IPS DF 6.9 (cell line): ENCODE measurements at places on chromosomes 7 and 10.

GRCh38 chr7:83640240-83640639 is 8.7 kb downstream of the SEMA3E start:
- DNase-seq, result no peak

- no peak for DNase-seq
Measured at GRCh38 chr10:102268375-102268888, 23.1 kb downstream of the GBF1 start.

GRCh38 chr10:14062528-14063260 is 268.0 kb downstream of the FRMD4A start:
- no peak for DNase-seq

DNA sequence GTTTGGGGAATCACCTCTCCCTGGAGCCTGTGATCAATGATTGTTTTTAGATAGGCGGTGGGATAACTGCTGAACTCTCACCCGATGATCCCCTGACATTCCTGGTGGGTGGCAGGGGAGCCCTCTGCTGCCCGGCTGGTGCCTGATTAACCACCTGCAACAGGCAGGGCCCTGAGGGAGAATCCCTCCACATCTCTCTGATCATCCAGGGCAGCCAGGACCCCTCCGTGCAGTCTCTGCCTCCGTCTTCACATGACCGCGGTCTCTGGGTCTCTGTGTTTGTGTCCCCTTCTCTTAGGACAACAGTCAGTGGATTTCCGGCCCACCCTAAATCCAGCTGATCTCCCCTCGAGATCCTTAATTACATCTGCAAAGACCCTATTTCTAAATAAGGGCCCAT is 17.4 kb downstream of the CALML5 start:
- DNase-seq, result no peak

DNA sequence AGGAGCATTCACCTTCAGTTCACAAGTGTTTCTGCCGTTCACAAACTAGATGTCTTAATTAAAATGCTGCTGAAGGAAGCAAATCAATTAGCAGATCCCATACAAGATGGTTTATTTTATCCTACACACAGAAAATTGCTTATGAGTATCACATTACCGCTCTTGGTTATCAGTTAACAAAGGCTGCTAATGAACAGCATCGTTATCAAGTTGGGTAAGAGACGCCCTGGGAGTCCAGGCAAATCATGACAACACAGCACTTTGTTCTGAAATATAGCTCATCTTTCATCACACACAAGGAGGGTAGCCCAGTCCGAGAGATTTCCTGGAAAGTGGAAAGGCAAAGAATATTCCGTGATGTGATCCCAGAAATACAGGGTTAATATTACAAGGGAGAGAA is 20.8 kb upstream of the FAM170B start:
- no peak for DNase-seq

DNA sequence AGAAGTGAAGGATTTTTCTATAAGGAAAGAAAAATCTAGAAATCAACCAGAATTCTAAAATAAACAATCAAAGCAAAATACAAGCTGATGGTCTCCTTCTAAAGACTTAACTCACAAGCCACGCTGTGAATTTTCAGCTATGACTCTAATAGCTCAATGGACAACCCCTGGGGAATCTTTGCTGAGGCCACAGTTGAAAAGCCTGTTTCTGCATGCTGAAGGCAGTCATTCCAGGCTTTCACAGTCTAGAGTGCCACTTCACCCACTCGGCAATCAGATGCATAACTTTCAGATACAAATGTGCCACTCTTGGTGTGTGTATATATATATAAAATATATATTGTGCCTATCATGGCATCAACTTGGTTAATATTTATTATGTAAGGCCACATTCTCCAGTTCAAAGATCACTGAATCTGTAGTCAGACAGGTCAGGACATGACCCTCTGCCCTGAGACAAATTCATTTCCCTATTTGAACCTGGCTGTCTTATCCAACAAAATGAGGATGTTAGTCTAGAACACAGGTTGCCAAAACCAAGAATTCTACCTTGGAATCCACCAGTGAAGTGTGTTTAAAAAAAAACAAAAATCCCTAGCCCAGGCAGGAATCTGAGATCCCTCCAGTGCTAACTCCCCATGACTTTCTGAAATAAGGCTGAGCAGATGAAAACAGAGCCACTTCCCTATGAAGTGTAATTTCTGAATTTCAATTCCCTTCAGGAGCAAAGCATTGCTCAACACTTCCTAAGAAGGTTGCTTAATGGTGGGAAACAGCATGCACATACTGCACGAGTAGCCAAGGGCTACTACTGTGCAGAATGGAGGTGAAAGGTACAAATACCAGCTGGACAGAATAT is 9.9 kb downstream of the LIPA start:
- no peak for DNase-seq

DNA sequence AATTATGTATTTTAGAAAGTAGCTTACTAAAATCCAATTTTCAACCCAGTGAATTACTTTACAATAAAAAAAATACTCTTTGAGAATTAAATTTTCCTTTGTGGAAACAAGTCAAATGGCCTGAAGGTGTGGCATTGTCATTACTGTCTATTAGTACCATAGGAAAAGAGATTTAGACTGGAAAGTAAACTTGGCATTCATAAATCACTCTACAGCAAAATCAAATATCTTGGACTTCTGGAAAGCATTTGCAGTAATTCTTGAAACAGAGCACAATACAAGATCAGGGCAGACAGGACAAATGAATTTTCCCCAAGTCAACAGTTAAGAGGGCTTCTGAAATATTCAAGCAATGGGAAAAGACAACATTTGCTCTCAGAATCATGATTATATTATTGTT is 28.0 kb upstream of the SEMA3C start:
- DNase-seq, result no peak

DNA sequence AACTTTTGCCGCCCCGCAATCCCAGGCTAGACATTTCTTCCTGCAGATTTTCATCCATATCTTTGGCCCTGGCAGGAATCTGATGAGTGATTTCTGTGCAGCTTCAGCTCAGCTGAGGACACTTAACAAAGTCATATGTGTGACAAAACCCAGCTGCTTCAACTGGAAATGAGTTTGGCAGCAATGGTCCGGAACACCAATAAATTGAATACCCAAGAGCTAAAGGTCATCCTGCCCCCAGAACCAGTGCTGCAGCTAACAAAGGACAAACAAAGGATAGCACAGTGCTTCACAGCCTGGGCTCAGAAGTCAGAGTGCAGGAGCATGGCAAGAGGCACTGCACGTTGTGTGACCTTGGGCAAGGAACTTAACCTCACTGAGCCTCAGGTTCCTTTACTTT is 40.0 kb upstream of the TRIL start:
- DNase-seq, result no peak

- no peak for DNase-seq
Measured at GRCh38 chr10:42645103-42645502, 6.7 kb upstream of the ZNF33B start.

DNA sequence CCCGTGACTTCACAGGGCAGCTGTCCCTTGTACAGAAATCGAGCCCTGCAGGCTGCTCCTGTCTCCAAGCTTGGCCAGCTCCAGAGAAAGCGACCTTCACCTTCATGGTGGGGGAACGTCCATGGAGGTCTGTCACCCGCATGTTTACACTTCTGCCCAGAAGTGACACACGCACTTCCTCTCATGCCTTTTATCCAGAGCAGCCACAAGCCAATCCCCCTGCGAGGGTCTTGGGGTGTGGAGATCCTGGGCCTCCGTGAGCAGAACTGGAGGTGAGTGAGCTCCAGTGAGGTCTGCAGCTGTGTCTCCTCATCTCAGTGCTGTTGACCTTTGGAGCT is 139.0 kb upstream of the TNS3 start:
- no peak for DNase-seq

DNA sequence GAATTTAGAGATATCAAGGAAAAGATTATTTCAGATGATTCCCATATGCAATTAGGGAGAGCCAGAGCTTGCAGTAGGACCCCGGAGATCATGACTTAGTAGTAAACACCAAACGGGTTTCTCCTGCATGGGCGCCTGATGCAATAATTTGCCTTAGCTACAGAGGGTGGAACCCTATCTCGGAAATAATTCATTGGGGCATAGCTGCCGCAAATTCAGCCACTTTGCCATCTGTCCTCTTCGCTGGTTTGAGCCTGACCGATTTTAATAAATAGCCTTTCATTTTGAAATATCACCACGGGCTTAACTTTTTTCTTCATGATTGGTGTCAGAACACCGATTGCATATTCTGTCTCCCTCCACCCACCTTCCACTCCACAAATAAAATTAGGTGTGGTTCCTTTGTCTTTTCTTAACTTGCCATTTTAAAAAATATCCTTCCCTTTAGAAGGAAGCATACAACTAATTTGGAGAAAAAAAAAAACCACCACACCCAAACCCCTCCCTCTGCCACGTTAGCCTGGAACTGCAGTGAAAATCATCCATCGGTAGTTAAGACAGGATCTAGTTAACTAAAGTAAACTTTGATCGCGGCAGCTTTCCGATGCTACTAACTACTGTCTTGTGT is 1.4 kb downstream of the GARS1 start:
- DNase-seq, result no peak

GRCh38 chr10:88851706-88852105 is at the start of gene ANKRD22:
ANKRD22 (minus strand) TSS chr10:88851844; CDS start chr10:88851607, 237 bp downstream.
- no peak for DNase-seq

DNA sequence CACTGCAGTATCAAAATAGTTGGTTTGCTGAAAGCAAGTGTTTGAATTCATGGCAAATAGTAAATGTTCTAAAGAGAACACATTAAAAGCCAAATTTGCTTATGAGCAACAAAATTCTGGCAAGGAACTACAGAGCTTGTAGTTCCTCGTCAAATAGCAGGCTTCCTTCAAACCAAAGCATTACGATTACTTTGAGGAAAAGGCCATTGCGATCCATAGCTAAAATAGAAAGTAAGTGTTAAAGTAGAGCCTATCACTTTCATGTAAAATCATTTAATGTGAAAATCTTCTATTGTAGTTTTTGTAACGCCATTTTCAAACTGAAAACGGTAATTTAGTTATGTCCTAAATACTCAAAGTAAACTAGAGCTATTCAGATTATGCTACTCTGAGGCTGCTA is 20.1 kb downstream of the CACNA2D1 start:
- no peak for DNase-seq

DNA sequence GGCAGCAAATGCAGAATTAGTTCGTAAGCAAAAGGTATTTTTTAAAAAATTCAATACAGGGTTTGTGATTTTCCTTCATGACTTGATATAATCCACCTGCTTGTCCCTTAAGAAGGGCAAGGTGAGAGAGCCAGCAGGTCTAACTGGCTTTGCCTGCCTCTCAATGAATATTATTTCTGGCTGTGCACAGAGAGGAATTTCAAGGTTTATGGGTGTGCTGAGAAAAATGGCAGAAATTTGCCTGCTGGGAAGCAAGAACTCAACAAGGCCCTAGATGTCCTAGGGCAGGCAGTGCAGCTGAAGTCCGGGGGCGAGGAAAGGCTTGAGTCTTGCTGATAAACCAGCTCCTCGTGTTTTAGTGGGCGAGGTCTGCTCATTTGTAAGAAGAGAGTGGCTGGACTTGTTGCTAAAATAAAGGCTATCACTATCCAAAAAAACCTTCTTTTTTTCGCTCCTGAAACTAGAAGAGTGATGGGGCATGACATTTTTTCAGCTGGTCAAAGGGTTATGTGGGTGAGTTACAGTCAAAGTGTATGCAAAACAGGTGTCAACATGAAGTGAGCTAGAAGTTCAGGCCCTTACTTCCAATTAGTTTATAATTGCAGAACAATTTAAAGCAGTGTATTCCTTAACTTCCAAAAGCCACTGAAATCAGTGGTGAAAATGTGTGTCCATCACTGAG is 385.8 kb upstream of the KLF6 start:
- DNase-seq, result no peak

DNA sequence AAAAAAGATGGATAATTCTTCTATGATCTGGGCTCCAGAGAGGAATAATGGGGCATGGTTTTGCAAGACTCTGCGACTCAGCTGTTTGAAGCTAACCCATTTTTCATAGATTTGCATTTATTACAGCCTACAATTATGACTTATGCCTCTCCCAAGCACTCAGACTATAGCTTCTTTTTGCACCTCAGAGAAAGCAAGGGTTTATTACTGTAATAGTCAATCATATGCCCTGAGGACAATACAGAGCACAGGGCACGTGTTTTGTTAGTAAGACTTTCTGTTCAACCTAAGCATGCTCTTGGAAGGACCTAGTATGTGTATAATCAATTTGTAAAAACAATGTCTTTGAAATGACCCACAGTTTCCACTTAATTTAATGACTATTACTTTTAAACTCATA is 221.2 kb downstream of the PARD3 start:
- no peak for DNase-seq

DNA sequence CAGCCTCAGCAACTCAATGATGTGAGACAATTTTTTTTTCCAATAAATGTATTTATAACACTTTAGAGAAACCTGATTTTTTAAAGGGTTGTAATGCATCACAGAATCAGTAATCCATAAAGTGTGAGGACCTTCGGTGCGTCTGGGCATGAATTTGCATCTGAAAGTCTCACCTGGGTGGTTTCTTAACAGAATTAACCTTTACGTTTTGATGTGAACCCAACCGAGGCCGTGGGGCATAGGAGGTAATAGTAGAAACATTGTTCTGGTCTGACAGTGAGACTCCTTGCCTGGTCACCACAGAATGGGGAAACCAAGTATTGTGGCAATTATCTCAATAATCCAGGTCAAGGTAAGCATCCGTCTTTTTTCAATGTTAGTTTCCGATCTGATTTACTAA is 114.6 kb downstream of the PRKCQ start:
- DNase-seq, result no peak

GRCh38 chr7:114405427-114405826 is 9.2 kb upstream of the FOXP2 start:
- no peak for DNase-seq

DNA sequence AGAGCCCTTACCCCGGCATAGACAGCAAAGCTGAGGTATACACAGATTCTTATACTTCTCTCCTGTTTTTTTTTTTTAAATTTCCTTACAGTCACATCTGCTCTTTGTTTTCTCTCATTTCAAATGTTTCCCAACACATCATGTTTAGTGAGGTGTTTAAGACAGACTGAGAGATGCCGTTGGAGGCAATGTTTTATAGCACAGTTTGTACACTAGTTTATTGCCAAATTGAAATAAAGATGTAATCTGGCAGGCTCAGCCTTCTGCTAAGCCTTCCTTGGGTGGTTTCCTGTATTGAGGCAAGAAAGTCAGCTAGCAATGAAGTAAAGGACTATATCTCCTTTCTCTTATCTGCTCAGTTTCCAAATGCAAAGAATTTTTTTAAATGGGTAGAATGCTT is 393.4 kb downstream of the SORCS1 start:
- no peak for DNase-seq

DNA sequence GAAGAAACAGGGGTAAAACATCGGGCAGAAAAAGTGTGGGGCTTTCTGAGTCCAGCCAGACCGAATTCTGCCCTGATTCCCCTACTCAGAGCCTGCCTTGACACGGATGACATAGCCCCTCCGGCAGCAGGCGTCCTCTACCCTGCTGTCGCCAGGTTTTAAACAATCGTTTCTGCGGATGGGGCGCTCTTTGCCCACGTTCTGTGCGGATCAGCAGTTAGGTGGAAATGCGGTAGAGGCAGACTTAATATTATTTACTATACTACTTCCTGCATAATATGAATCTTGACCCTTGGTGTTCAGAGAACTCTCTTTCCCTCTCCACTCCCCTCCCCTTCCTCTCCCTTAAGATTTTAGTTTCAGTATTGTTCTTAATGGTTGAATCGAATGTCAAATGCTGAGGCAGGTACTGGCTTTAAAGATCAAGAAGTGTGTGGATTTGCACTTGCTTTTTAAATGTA is 2.4 kb downstream of the GATA3 start:
- no peak for DNase-seq

- no peak for DNase-seq
Measured at GRCh38 chr10:10460451-10460850, 557.2 kb upstream of the CELF2 start.
